Right cardiac atrium (tissue), 5 donors: ENCODE measurements at places on chromosomes 5 and 9. TPM values are rescaled to one million over a fixed set of nuclear protein-coding genes. Genes with fewer than 3 reads are reported as not detected.

Gene SLC36A3
- not detected for polyA plus RNA-seq

Gene SPATA31E1
- not detected for polyA plus RNA-seq

Gene GCNT4
- polyA plus RNA-seq: 0.27 TPM

Gene ZBED3
- polyA plus RNA-seq: 5.7 TPM

Gene CDHR2
- not detected for polyA plus RNA-seq

GRCh38 chr5:926417-927171, 33.9 kb downstream of the TRIP13 start:
- DNase-seq: peak; percentile 57

GRCh38 chr5:154002511-154003020, 36.1 kb downstream of the FAM114A2 start:
- DNase-seq: no peak
